B cell (primary cell): ENCODE measurements at places on chromosomes 2 and 18.

DNA sequence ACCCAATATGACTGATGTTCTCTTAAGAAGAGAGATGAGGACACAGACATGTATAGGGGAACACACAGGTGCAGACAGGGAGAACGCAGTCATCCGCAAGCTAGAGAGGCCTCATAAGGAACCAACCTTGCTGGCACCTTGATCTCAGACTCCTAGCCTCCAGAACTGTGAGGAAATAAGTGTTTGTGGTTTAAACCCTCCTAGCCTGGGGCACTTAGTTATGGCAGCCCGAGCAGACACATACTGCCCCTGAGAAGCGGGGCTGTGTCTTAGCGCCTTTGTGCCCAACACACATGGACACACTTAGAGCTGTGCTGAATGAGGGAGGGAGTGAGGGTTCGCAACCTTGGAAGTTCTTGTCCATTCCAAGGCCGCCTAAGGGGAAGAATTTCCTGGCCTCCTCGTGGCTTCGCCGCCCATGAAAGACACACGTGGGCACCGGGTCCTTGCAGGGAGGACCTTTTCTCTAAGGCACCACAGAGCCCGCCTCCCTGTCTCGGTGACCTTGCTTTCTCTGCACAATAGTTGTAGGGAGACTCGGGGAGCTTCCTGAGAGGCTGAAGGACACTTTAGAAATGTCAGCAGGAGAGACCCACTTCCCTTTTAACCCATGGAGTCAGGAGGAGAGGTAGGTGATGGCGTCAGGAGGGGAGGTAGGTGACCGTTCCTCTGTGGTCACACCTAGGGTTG is 224.5 kb upstream of the HDAC4 start:
- no peak for DNase-seq

DNA sequence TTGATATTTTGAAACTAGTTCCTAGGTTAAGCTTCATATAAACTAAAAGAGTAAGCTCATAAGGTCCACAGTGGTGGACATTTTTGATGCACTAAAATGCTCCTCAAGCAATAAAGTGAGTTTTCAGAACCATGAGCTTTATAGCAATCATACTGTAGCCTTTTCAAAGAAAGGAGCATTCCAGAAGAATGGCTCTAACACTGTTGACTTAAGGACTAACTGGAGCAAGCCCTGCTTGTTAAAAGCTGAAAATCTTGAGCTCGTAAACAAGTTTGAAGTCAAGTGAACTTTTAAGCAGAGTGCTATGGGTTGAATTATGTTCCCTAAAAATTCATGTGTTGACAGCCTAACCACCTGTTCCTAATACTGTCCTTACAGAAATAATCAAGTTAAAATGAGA is 38.0 kb downstream of the KYNU start:
- DNase-seq = no peak

DNA sequence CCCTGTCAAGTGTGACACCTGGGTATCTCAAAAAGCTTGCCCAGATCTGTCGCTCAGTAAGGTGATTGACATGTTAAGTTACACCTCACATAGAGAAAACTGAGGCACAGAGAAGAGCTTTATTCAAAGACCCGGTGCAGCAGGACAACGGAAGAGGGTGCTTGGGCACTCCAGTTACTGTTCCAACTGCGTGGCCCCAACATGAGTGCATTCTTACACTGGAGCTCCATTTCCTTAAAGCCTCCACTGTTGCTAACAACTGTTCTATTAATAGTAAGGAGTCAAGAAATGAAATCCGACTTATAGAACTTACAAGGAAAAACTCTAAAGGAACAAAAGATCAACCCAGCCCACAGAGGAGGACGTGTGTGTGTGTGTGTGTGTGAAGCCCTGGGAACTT is 54.8 kb upstream of the REV1 start:
- no peak for DNase-seq

GRCh38 chr2:119028327-119029174 is 86.6 kb downstream of the MARCO start:
- DNase-seq = no peak

DNA sequence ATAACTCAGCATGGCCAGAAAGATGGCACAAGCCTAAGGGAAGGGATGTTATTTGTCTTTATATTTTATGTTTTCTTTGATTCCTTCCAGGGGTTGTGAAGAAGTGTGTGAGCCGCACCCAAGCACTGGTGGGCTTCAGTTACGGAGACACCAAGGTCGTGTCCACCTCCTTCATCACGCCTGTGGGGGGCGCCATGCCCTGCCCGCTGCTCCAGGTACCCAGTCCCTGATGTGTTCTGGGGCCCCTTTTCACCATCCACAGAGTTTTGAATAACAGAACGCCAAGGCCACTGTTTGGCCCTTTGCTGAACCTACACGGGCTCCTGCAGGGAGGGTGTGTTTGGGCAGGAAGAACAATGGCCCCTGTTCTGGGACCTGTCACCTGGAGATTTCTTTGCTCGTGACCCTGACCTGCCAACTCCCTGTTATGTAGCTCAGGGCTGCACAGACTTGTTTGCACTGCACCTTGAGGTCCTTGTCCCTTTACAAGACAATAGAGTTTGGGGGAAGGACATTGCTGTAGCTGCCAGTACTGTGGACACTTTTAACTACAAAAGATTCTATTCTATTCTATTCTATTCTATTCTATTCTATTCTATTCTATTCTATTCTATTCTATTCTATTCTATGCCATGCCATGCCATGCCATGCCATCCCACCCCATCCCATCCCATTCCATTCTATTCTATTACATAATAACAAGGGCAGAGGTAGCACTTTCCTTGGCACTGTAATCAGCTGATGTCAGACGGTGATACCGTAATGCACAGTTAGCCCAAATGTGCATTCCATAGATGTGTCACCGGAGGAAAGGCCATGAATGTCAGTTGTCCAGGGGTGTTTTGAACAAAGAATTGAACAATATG is 48.2 kb upstream of the CNGA3 start:
- no peak for DNase-seq

GRCh38 chr18:32290810-32291209 is 101.0 kb downstream of the MEP1B start:
- no peak for DNase-seq

- DNase-seq = no peak
Measured at GRCh38 chr2:235677937-235678336, 184.1 kb downstream of the AGAP1 start.

DNA sequence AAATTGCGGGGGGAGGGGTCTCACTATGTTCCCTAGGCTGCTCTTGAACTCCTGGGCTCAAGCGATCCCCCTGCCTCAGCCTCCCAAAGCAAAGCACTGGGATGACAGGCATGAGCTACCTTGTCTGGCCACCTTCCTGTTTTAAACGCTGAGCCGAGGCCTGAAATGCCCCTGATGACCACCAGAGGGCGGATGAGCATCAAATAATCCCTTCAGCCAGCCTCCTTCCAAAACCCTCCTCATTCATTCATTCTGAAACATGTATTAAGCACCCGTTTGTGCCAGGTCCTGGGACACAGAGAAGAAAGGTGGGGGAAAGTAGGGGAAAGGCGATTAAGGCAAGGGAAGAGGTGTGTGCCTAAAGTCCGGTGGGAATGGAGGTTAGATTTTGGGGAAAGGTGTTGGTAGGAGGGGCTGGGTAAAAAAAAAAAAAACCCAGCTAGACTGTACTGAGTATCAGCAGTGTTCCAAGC is 30.7 kb upstream of the PTMA start:
- peak; percentile 92 for DNase-seq

- DNase-seq = no peak
Measured at GRCh38 chr18:32299484-32299883, 109.6 kb downstream of the MEP1B start.

GRCh38 chr2:201909961-201910361 is 103.6 kb downstream of the CDK15 start:
- DNase-seq = no peak

DNA sequence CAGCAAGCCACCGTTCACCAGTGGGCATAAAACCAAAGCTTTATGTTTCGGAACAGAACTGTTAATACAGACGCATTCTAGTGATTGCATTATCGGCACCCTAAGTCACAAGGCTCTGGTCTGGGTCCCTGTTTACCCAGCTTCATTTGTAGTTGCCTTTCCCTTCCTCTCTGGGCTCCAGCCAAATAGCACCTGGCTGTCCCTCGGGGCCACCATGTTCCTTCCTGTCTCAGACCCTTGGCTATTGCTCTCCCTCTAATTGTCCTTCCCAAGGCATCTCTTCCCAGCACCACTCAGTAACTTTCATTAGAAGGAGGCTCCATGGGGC is 75.3 kb downstream of the SDC1 start:
- no peak for DNase-seq

GRCh38 chr2:241511091-241511741 is 2.8 kb upstream of the STK25 start:
- no peak for DNase-seq

DNA sequence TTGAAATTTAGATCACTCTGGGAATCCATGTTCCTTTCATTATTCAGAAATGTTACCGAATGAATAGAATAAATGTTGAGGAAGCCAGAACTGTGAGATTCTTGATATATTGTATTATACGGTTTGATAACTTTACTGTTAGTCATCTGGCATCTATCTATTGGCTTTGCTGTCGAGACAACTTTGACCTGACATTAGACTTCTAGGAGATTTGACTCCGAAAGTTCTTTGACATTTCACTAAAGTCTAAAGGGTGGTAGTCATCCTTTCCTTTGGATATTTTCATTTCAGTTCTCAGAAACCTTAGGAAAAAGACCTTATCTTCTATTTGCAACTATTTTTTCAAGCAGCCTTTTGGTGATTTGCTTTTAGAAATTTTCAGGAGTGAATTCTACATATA is 1.9 kb downstream of the BMPR2 start:
- no peak for DNase-seq

DNA sequence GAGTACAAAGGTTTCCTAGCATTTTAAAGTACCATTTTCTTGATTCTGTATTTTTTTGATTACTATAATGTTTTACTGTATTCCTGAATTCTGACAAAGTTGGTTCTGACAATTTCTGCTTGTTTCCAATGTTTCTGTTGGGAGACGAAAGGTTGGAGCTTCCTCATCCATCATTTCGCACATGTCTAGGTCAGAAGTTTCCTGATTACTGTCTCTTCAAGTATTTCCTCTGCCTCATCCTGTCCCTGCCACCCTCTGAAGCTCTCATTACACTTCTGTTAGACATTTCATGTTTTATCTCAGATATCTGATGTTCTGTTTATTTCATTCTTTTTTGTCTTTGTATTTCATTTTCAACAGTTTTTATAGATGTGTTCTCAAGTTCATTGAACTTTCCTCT is 895.8 kb downstream of the TSN start:
- DNase-seq = no peak

GRCh38 chr2:173898996-173899395 is 66.2 kb downstream of the SP3 start:
- peak; percentile 28 for DNase-seq

DNA sequence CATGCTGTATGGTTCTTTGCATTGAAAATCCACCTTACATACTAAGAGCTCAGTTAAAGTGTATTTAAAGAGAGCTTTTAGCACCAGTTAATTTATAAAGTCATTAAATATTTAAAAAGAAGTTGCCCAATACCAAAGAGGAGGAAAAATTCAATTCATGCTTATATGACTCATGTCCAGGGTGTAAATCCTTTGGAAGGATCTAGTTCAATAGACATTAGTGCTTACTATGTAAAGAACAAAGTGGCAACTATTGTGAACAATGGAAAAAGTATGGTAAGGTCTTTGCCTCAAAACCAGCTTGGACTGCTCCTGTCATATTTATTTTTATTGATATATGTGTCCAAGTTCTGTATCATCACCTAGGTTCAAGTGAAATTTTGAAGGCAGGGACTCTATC is 90.5 kb downstream of the SCN9A start:
- no peak for DNase-seq

DNA sequence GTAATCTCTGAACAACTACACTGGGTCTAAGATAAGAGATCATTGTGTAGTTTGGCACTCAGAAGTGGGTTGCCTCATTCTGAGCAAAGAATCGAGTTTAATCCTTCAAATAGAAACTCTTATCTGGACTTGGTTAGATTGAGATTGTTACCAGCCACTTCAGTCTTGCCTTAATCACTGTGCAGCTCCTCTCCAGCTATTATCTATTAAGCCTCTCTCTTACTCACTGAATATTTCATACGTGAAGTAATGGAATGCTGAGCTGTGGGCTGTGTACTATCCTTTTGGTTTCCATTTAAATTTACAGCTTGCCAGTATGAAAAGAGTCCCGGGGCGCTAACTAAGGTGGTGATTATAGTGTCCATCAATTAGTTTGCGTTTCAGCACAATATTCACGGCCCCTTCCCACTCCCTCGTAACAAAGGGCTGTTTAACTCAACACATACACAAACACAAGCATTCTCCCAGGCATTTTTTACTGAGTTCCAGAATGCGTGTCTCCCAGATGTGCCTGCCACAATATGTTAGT is 65.7 kb upstream of the NCKAP5 start:
- DNase-seq = no peak

- DNase-seq = no peak
Measured at GRCh38 chr18:56083097-56083521, 495.1 kb upstream of the TCF4 start.

DNA sequence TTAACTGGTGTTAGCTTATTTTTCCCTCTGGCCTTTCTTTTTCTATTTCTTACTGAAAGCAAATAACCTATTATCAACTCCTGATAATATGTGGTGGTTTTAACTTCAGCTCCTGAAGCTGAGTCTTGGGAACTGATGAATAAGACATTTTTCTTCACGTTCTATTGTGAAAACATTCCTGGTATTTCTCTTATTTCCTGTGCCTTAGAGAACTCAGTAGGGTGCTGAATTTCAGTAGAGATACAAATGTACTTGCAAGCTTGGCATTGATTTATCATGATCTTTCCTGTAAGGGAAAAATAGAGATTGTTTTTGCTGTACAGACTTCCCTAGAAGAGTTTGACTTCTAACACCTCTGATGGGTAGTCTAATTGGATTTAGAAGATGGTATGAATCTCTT is 52.8 kb upstream of the DCC start:
- DNase-seq = no peak

- no peak for DNase-seq
Measured at GRCh38 chr2:236306825-236307540, 42.8 kb upstream of the ASB18 start.

DNA sequence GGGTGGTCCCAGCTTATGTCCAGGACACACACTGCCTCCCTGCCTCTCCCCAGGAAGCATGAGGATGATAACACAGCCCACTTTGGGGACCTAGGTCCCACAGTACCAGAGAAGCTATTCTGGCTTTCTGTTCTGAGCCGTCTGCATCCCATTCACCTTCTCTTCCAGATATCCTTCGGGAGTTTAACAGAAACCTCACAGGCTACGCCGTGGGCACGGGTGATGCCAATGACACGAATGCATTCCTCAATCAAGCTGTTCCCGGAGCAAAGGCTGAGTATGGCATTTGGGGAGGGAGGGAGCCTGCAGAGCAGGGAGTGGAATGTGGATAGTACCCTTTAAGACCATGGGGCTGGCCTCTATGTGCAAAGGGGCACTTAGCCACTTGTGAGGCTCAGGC is 102.6 kb downstream of the PLB1 start:
- DNase-seq = no peak

DNA sequence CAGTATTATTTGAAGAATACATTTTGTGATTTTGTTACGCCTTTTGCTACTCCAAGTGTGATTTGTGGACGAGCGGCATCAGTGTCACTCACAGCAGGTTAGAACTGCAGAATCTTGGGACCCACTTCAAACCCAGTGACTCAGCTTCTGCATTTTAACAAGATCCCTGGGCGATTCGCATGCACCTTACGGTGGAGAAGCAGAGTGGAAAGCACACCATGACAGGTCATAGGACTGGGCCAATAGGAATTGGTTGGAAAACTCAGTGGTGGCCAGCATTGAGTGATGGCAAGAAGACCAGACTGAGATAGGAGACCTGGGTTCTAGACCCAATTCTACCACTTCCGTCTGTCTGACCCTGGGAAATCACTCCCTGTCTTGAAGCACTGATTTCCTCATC is 26.3 kb downstream of the CTLA4 start:
- DNase-seq = no peak

- no peak for DNase-seq
Measured at GRCh38 chr2:113167115-113167932, 6.4 kb upstream of the PSD4 start.
